ENCODE measurements at places on chromosomes 11 and 22.
A peak's percentile ranks its signal among the peaks of the same experiment; 100 is the strongest.

GRCh38 chr11:113690619-113691569, 15.2 kb downstream of the TMPRSS5 start:
- DNase-seq = no peak

- no peak for DNase-seq
Observed at GRCh38 chr22:20395181-20395906, 1.4 kb downstream of the ZNF74 start.

DNA sequence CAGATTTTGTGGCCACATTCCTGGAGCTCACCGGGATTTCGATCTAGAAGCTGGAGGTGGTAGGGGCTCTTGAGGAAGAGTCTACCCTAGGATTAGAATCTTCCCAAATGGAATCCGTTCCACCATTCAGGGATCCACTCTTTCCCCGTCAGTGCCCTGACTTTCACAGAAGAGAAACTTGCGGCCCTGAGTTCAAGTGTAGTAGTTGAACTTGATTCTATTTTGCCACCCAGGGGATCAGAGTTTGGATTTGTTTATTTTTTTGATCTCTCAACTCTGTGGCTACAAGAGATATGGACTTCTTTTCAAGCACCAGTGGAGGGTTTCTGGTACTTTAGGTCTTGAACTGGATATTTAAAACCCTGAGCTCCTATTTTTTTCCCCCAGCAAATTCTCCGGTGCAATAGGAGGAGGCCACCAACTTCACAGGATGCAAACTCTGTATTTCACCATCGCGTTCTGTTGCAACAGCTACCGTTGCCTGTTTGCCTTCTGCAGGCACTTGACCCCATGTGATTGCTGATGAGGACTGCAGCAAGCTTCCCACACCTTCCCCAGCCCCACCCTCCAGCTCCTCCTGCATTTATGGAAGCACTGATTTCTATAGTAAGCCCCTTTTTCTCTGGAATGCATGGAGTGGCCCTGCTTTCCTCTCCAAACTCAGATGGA, 14.8 kb upstream of the MRGPRF start:
- no peak for DNase-seq

DNA sequence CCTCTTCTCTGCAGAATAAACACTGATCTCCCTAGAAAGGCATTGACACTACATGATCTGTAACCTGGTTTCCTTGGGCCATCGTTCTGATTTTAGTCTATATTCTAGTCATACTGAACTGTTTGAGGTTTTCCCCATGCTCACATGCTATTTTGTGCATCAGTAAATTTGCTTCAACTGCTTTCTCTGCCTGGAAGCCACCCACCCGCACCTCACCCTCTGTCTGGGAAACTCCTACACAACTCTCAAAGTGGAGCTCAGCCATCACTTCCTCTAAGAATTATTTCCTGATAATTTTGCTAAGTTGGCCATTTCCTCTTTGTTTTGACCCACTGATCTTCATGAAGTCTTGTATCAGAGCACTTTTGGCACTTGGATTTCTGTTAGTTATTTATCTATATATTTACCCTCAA, 36.1 kb downstream of the MMP20 start:
- DNase-seq = no peak

DNA sequence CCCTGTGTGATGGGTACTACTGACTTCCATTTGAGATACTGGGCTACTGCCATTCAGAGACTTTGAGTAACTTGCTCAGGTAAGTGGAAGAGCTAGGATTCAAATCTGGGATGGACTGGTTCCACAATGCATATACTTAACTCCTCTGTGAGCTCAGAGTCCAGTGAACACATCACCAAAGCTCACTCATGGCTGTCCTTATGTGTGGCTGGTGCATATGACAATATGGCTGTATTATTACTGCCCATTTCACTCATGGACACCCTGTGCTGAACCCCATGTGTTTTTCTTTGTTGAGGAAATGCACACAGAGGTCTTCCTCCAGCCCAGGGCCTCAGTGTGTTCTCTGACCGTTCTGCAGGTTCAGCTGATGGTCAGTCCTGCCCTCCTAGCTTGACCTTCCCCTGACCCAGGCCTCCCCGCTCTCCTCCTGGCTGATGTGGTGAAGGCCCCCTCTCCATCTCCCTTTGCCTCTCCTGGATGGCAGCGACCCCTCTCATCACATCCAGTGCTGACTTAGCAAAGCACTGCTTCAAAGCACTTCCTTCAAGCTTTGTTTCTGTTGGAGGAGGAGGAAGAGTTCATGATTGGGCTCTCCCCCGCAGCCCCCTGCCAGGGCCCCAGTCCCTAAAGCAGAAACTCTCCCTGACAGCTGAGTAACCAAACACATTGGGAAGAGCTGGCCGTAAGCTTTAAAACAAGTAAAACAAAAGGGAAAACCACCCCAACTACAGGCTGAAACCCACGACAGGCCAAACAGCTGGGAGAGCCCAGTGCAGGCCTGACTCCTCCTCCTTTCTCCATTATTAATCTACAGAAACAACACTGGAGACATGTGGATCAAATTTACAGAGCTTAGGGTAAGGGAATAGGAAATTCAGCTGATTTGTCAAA, 101.2 kb downstream of the NAT10 start:
- DNase-seq = peak; percentile 89

DNA sequence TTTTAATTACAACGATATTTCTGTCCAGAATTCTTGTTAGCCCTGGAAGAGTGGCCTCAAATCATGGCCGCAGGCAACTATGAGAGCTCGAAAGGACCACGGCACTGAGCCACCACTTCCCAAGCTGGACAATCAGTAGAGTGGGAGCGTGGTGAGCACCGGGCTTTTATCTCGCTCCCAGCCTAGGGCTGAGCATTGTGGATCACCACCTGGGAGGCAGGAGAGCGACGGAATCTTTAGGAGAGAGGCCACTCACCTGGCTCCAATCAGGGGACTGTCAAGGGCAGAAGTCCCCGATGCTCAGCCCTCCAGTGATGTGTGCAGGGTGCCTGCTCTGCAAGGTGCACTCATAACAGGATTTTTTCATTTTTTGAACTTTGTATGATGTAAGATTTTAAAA, 377.1 kb upstream of the B3GAT1 start:
- DNase-seq = no peak

- DNase-seq = no peak
Observed at GRCh38 chr11:120333801-120334200, 2.4 kb upstream of the ARHGEF12 start.

DNA sequence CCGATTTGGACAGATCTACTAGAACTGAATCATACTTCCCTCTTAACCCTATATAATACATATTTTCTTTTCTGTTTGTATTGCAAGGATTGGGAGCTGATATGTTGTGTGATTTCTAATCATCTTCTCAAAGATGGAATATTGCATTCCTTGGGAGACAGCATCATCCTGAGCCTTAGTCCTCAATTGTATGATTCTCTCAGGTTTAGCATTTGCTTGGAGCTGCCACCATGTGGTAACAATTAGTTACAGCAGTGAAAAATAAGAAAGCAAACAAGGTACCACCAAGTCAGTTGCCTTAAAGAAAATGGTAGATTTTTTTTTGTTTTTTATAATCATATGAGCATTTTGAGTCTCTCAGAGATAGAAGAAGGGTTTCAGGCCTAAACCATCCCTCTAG, 11.9 kb downstream of the SNX19 start:
- DNase-seq = no peak

DNA sequence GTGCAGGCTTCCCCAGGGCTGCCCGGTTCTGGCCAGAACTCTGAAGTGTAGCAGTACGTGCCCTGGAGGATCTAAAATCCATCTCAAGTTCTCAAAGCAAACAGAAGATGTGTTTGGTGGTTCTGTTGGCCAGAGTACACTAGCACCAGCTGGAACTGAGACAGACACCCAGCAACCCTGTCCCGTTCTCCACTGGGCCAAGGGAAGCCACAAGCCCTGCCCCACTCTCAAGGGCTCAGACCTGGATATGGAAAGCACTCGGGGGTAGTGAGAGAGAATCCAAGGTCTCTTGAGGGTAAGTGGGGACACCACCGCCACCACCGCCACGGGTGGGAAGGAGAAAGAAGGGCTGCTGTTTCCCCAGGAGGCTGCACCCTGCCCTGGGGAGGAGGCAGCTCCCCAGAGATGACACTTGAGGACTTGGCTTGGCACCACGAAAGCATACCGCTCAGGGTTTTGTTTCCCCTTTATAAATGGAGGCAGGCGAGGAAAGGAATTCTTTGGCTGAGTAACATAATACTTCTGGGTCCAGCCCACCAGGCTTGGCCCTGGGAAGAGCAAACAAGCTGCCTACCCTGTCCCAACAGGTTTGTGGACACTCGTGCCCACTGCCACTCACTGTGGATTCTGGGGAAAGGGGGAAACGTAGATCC, 56.1 kb upstream of the POU2AF1 start:
- no peak for DNase-seq

DNA sequence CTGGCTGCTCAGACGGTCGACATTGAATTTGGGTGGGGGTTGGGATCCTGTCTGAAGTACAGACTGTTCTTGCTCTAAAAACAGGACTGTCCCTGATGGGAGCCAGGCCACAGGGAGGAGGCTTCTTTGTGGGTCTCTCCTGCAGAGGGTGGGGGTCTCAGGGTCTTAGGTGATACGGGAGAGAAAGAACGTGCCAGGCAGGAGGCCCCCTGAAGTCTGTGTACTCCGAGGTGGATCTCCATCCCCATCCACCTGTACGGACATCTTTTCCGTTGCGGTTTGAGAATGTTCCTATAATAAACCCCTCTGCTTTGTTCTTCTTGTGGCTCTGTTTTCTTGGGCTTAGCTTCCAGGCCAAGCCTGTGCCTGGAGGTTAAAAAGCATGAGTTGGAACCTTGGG, 15.9 kb downstream of the PSMD13 start:
- DNase-seq = no peak

- DNase-seq = no peak
Observed at GRCh38 chr11:70033711-70034070, 44.4 kb upstream of the ANO1 start.

GRCh38 chr11:79168530-79169110, 272.2 kb downstream of the TENM4 start:
- no peak for DNase-seq

- no peak for DNase-seq
Observed at GRCh38 chr11:9711454-9712307, 47.8 kb downstream of the SWAP70 start.

GRCh38 chr22:31532060-31532459, 35.7 kb downstream of the SFI1 start:
- no peak for DNase-seq

GRCh38 chr11:20926799-20927540, 257.6 kb downstream of the NELL1 start:
- DNase-seq = no peak

DNA sequence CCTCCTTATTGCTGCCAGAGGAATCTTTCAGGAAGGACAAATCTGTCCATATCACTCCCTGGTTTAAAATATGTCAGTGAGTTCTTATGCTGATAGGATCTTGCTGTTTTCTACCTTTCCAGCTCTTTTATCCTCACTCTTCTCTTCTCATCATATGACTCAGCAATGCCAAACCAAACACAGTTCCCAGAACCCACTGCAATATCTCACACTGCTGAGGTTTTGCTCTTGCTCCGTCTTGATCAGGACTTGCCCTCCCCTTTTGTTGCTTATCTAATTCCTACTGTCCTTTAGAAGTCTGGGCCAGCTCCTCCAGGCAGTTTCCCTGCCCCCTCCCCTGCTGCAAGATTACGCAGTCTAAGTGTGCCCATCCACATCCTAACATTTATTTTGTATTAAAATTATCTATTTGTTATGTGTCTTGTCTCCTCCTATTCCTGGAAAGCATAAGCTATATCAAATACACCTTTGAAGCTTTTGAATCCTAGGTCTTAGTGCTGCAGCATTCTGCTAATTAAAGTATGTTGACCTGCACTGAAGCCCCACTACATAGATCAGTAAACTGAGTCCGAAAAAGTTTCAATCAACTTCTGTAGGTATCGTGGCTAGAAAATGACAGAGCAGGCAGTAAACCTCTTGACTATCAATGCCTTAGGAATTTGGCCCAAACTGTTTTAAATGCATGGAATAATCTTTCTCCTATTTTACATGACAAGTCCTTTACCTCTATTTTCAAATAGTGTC, 119.2 kb upstream of the C11orf87 start:
- DNase-seq = no peak

GRCh38 chr22:45538281-45538680, 35.6 kb downstream of the FBLN1 start:
- DNase-seq = no peak

- DNase-seq = peak; percentile 49
Observed at GRCh38 chr11:70818351-70818750, 420.0 kb downstream of the CTTN start.

DNA sequence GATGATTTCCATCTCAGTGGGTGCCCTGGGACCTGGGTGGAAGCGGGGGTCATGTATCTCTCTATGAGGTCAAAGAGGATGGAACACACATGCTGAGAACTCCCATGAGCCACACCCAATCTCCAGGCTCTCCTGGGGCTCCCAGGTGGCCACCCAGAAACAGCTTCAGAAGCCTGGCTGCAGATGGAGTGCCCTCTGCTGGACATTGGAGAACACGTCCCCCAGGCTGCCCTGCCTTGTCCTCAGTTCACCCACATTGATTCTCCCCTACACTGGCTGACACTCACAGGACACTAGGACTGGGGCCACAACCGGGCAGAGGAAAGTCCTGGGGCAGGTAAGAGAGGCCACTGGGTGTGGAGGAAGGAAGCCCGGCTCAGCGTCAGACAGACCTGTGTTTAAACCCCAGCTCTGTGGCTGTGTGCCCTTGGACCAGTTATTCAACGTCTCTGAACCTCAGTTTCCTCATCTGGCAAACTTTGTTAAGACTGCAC, 4.5 kb upstream of the NOL12 start:
- DNase-seq = peak; percentile 81

DNA sequence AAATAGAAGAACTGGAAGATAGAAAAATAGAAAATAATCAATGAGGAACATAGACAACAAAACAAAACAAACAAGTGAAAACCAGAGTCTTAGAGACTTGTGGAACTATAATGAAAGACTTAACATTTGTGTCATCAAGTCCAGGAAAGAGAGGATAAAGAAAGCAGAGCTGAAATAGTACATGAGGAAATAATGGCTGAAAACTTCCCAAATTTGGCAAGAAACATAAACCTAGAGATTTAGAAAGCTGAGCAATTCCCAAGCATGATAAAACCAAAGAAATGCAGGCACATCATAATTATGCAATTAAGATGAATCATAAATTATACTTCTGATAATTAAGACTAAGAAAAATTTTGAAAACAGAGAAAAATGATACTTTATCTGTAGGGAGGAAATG, 614.5 kb downstream of the ETS1 start:
- no peak for DNase-seq

- no peak for DNase-seq
Observed at GRCh38 chr11:124864176-124864891, 898 bp upstream of the ROBO3 start.

DNA sequence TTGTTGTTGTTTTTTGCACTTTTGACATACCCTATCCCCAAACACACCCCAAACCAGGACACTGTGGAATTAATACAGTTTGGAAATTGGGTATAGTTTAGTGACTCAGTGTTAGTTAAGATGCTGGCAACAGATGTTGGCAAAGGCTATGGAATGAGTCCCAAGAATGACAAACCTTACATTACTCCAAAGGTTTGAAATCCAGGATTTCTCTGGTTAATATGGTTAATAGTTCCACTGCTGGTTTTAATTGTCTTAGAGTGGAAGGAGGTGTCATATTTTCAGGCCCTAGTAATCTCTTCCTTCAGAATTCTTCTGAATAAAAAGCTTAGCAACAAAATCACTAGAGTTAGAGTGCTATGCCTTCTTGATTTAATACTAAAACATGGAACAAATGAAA, 775 bp downstream of the LPXN start:
- DNase-seq = no peak
